ENCODE measurements at places on chromosomes 2 and 18.

- DNase-seq, result no peak
Measured at GRCh38 chr2:234318361-234318760, 178.5 kb downstream of the ARL4C start.

GRCh38 chr2:145631561-145631960 lies 1111.6 kb upstream of the ZEB2 start:
- DNase-seq, result no peak

- DNase-seq, result no peak
Measured at GRCh38 chr2:16645775-16646559, 19.7 kb downstream of the CYRIA start.

DNA sequence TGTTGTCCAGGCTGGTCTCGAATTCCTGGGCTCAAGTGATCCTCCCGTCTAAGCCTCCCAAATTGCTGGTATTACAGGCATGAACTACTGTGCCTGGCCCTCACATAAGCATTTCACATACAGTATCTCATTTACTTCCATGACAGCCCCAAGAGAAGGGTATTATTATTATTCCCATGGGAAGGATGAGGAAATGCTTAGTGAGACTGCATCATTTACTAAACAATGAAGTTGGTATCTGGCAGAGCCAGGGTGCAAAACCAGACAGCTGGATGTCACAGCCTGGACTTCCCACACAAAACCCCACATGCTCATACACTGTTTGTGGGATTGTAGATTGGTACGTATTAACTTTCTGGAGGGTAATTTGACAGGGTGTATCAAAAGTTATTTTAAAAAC lies 29.9 kb downstream of the DAPL1 start:
- DNase-seq, result no peak

DNA sequence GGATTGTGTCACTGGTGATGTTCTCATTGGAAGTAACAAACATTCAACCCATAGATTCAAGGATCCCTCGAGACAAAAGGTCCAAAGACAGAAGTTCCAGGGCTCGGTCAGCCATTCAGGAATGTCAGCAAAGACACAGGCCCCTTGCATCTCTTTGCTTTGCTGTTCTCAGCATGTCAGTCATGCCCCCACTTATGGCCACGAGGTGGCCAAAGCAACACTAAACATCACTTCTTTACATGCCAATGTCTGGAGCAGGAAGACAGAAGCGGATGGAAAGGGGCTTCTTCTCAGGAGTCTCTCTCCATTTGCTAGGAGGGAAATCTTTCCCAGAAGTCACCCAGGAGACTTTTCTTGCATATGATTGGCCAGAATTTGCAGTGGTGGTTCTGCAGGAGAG lies 191.6 kb upstream of the SP5 start:
- no peak for DNase-seq

- no peak for DNase-seq
Measured at GRCh38 chr2:140621583-140622362, 1509.0 kb downstream of the LRP1B start.

DNA sequence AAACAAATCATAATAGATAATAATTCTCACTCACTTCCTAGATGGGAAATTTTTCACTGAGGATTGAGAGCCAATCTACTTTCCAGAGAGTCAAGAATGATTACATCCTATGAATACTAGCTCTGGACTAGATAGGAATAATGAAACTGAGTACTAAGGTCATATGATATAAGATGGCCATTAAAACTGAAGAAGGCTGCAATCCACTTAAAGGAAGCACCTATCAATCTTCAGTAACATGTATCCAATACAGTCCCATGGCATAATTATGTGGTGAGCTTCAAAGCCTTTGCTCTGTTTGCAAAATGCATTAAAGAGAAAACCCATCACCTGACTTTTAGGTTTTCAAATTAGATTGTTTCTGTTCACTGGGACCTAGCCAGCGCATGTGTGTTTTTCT lies 398.0 kb upstream of the MEIS1 start:
- no peak for DNase-seq

DNA sequence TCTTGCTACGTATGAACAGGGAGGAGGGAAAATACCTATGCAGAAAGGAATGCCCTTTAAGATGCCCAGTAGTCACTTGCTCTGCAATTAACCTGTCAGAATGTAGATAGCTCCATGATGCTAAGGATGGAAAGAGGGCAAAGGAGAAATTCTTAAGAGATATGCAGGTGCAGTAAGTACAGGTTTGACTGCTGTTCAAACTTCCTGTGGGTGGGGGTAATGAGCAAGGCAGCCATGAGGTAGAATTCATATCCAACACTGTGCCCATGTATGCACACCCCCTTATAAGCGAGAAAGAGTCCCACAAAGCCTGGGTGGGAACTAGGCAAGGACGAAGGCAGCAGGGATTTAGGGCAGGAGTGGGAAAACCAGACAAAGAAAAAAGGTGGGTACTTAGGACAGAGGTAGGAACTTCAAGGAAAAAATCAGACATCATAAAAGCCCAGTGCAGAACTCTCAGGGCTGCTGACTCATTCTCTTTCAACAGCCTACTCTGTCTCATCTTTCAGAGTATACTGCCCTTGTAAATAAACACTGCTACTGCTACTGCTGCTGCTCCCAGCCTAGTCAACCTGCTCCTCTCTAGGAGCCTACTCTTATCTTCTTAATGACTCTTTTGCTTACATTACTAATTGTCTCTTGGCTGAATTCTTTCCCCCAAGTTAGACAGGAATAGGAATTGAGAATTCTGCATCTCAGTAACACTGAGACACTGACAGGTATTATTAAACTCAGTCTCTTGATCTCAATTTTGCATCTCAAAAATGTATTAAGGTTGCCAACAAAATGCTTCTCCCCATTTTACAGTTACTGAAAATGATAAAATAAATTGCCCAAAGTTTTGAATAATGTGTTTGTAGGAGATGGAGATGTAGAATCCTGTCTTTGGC lies 189.0 kb downstream of the PTH2R start:
- no peak for DNase-seq

DNA sequence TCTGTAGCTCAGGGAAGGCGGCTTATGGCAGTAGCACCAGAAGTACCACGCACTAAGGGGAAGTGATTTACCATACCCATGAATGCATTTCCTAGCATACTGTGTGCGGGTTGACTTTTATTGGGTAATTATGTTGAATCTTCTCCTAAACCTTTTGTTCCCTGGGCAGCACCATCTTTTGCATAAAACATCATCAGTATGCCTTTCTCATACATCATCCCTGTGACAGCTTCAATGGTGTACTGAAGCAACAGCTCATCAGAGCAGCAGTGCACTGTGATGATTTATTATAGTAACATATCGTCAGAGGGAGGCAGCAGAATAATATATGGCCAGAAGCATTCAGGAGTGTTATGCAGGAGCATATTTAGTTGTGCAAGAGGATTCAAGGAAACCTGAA lies 204.9 kb downstream of the CDH7 start:
- no peak for DNase-seq

- no peak for DNase-seq
Measured at GRCh38 chr2:118222672-118223421, 134.6 kb downstream of the INSIG2 start.

DNA sequence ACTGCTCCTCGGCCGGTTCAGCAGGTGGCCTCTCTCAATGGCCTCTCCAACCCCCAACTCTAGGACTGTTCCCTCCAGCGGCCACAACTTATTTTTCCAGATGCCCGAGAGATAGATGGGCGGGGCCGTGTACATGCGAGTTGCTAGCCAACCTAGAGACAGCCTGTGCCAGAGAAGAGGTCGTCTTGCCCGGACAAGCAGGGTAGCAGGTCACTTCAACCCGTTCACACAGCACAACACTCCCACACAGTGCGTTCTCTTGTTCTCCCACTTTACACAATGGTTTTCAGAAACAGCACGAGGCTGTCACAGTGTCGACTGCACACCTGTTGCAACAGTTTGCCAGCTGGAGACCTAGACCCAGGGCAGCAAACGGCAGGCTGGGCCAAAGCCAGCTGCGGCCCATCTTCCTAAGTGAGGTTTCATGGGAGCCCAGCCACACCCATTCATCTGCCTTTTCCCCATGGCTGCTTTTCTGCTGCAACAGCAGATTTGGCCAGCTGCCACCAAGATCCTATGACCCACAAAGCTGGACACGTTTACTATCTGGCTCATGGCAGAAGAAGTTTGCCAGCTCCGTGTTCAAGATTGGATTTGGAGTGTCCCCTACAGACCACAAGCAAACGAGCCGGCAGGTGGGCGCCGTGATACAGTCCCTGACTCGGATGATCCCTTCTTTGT lies 7.3 kb upstream of the PRLH start:
- no peak for DNase-seq

DNA sequence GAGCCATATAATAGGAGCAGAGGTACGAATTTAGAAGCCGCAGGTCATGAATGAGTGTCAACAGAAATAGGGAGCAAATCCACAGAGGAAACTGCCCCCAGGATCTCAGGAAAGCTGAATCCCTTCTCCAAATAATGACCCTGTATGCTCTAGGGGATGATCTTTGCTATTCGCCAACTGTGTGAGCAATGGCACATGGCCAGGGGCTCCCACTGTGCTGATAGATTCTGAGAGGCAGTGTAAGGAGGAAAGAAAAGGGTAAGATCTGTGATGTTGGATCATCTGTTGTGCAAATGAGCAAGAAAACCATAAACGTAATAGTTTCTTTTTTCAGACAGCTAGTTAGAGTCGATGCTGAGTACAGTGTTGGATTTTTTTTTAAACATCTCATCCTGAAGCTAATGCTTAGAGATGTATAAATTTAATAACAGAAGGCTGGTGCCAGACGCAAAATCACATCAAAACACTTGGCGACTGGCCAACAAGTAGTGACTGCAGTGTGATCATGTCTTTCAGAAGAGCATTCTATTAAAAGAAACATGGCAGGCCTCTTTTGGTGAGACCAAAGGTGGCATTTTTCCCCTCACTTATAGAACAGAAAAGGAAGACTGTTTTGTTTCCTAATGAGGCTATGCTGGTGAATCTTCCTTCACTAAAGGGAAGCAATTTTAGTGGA lies 77.4 kb downstream of the ABCA12 start:
- DNase-seq, result no peak

DNA sequence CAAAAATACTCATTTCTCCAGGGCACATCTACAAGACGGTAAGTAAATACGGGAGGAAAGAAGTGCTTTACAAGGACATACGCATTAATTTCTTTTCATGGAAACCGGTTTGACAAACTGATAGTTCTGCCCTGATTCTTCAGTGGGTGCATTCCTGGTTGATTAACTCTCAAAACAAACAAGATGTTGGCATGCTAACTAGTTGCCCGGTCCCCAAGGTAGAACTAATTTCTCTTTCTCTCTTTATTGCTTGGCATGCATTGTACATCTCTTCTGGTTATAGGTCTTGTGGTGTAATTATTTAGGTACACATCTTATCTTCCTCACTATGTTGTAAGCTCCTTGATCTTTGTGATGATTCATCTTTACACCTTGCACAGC lies 46.9 kb upstream of the SPATS2L start:
- no peak for DNase-seq

DNA sequence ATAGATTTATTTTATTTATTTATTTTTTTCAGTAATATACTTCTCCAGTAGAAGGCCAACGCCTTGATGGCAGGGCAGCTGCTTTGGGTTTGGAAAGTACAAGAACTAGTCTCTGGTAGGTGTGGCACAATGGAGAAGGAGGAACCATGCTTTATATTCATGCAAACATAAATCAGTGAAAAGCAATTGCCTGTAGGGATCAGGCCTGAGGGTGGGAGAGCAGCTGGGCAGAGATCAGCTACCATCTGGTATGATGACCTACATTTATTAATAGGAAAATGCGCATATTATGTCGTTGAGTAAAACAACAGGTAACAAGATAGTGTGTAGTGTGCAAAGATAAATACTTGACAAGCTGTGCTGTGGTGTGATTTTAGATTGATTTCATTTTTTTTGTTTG lies 120.4 kb upstream of the TLK1 start:
- DNase-seq, result no peak

DNA sequence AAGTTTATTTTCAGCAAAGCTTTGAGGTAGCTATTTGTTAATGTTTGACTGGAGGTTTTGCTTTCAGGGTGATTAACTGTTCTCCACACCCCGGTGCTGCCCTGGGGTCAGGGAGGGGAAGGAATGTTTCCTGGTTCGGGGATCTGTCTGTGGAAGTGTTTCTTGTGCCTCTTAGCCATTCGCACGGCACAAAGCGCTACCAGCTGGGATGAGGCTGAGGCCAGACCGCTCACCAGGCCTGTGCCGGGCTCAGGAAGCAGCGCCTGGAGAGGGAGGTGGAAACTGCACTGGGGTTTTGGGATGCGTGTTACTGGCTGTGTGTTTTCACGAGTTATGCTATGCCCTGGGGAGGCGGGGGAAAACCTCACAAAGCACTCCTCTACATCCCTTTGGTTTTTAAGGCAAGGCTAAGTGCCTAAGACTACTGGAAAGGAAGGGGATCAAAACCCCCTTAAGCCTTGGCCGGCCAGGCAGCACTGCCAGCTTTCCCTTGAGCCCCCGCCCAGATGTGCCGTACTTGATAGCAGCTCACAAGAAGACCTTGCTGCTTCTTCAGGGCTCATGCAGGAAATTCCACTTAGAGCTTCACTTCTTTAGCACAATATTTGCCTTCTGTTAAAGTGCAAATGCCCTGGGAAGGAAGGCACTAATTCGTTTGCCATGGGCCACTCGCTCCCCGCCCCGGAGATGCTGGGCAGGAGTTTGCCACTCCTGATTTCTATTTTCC lies 65.7 kb upstream of the CNGA3 start:
- peak; percentile 29 for DNase-seq

DNA sequence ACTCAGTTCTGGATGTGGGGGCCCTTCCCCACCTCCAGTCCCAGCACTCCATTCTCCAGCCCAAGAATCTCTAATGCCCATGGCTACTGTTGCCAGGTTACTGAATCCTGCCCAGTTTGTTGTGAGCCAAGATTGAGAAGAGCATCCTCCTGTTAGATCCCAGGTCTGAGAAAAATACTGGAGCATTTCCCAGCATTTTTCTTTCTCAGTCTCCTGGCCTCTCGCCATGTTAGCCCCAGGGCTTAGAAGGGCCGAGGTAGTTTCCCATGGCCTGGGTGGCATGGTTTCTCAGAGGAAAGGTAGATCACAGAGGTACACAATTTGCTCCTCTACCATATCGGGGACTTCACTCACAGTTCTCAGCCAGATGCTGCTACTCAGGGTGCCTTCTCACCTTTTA lies 135.7 kb downstream of the OTX1 start:
- no peak for DNase-seq

GRCh38 chr18:54780970-54781369 lies 47.3 kb upstream of the RAB27B start:
- no peak for DNase-seq

DNA sequence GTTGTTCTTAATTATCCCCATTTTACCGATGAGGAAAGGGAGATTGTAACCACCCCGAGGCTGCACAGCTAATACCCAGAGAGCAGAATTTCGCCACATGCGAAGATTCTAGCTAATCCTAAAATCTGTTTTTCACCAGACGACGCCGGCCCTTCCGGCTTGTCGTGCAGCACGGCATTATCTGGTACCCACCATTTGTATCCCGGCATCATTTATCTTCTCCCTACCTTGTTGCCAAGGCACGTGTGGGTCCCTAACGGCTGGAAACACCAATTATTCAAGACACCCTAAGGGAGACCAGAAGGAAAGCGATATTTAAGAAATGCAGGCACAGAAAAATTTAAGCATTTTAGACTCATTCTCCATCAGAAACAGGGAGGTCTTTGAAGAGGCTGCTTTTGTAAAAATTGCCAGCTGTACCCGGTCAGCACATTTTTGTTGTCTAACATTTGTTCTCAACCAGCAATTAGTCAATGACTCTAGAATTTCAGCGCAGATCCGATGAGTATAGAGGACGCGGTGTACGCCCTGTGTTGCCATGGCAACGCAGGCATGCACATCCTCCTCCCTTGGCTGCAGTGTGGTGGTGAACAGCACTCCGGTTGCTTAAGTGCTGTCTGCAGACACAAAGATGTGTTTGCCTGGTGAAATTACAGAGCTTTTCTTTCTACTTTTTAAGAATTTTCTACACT lies 111.6 kb downstream of the AGAP1 start:
- DNase-seq, result peak; percentile 65

GRCh38 chr18:57859314-57859713 lies 56.2 kb upstream of the ATP8B1 start:
- no peak for DNase-seq

All from left renal pelvis (tissue), 4 donors.